ENCODE measurements at places on chromosomes 7 and 10.

DNA sequence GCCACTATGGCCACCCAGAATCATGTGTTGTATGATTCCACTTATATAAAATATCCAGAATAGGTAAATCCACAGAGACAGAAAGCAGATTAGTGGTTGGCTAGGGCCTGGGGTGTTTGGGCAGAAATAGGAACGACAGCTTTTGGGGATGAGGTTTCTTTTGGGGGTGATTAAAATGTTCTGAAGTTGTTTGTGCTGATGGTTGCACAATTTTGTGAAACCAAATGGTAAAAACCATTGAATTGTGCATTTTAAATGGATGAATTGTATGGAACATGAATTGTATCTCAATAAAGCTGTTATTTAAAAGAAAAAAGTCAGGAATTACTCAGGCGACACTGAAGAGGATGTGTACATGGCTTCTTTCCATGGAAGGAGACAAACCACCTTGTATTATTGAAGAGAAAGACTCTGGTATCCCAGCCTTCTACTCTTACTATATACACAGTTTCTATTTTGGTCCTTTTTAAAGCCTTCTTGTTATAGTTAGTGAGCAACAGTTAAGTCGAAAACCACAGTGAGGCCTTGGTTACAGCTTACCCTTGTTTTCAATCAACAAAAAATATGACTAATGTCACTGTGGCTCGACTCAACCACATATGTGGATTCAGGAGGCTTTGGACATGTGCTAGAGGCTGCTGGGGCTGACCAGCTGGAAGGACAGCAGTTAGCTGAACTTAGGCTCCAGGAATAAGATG is 57.1 kb upstream of the KMT2E start:
- DNase-seq, result no peak

- DNase-seq, result no peak
Measured at GRCh38 chr7:148912758-148913541, 28.9 kb upstream of the EZH2 start.

DNA sequence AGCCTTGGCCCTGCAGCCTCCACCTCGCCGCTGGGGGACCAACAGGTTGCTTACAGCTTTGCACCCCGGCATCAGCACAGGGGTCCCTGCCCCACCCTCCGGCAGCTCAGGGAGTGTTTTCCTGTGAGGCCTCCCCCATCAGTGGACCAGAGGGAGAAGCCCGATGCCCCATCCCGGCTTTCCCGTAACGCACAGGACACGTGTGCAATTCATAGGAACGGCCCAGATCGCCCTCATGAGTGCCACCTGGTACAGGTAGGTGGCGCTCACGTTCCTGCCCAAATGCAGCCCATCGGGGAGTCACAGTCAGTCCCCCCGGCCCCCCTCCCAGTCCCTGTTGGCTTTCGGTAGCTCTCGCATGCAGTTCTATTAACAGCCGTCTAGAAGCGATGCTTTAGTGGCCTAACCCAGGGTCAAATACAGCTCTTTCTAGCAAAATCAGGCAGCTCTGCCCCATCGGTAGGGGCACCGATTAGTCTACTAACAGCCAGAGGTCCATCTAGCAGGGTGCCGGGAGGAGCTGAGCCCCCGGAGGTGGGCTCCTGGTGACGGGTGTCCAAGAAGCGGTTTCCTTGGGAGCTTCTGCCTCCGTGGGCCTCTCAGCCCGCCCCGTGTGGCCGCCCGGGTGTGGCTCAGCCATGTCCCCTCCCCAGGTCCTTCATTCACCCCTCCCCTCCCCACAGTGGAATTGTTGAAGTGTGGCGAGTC is 48.4 kb upstream of the GTF2IRD1 start:
- no peak for DNase-seq

DNA sequence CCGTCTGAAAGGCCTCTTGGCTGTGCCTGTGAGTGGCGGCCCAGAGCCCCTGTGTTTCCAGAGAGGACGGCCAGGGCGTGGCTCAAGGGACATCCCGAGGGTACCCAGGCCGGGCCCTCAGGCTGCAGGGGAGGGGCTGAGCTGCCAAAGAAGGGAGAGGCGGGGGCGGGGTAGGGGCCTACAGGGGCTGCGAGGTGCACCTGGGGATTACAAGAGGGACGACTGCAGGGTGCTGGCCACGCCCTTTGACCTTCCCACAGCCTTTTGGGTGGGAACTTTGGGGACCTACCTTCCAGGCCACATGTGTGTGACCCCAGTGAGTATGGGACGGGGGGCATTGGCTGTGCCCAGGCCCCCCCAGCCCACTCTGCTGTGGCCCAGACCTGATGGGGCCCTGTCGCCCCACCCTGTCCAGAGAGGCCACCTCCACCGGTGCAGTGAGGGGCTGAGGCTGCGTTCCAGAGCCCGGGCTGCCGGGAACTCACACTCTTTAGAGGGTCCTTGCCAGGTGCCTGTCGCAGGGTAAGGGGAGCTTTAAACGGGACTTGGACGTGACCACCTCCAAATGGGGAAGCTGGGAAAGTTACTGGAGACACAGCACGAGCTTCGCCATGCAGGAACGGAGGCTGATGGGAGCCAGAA is 19.0 kb upstream of the NKX6-2 start:
- DNase-seq, result no peak

DNA sequence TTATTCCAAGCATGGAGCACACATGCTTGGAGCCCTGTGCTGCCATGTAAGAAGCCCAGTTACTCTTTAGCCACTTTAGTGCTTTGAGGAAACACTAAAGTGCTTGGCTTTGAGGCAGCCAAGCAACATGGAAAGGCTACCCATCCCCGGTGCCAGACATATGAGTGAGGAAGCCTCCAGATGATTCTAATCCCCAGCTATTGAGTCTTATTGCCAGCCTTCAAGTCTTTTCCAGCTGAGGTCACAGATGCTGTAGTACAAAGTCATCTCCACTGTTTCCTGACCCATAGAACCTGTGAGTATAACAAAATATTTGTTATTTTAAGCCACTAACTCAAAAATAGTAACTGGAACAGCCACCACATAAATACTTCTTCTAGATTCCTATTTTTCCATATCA is 91.4 kb upstream of the CYP26C1 start:
- DNase-seq, result no peak

DNA sequence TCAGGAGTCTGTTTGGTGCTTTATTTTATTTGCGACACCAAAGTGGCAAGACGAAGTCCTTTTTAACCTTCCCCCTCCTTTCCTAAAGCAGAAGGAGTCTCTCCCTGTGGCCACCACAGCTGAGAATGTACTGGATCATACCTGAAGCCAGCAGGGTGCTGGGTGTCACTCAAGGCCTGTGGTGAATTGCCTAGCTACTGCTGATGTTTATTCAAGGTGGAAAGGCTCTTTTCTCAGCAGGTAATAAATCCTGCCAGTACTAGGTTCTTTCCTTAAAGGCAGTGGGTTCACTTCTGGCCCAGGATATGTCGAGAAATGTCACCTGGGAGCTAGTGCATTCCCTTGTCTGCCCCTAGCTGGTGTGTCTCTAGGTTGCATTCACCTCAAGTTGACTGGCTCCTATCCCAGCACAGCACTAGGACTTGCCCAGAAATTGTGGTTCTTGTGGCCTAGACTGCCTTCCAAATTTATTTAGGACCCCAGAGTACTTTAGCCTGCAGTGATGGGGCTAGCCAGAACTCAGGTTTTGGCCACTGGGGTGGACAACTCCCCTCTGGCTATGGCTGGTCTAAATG is 60.8 kb upstream of the FAM3C start:
- DNase-seq, result no peak

DNA sequence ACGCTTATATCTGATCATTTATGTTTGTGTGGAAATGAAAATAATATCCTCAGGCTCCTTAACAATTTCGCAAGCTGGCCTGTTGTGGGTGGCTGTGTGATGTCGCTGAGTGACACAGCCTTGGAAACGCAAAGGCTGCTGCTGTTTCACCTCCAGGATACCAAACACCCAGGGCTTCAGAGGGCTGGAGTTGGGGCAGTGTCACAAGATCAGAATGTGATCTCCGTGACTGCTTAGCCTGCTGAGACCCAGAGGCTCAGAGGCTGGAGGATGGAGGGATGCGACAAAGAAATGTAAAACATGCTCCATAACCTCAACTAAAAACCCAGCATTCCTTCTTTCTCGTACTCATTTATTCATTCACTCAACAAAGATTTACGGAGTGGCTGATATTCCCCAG is 37.2 kb upstream of the BMPER start:
- no peak for DNase-seq

DNA sequence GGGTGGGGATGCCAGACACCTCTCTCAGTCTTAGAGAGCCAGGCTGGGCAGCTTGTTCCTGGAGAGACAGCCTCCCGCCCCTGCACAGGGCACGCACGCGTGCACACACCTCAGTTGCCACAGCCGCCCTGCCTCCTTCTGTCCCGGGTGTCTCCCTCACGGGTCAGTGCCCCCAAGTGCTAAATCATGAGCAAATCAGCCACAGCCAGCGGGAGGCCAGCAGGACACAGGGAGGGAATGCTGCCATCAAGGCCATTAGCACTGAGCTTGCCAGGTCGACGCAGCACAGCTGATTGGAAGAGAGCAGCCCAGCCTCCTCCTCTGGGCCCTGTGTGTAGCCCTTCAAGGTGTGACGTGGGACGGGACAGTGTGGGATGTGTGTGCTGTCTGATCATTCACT is 130.4 kb downstream of the CDH23 start:
- no peak for DNase-seq

DNA sequence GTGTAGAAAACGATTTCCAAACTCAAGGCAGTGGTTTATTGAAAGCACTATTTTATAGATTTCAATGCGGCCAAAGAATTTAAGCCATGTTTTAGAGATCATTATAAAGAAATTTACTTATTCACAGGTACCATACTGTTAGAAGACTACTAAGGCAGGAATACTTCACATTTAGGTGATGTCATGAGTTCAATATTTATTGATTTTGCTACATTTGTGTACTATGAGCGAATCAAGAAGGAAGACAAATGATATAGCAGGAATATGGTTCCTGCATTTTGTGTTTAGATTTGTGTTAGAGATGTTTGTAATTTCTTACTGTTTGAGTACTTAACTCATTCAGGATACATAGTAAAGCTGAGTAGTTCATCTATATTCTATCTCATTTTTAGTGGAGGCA is 1.7 kb upstream of the FBXW4 start:
- no peak for DNase-seq

DNA sequence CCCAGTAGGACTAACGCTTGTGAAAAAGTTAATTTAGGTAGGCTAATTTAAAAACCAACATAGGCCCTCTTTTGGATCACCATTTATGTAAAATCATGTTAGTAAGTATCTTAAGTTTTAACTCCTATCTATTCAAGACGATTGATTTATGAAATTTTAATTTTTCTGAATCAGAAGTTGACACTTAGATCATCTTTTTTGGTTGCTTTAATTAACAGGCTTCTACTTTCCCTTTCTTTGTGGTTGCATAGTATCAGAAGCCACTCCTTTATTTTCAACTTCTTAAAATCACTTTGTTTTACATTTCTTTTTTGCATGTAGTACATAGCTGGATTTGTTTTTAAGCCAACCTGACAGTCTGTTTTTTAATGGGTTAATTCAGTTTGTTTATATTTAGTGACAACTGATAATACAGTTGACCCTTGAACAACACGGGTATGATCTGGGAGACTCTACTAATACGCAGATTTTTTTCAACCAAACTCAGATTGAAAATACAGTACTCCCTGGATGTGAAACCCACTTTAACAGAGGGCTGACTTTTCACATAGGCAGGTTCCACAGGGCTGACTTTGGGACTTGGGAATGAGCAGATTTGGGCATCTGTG is 69.7 kb upstream of the SYPL1 start:
- no peak for DNase-seq

All from activated gamma-delta T cell treated with Interleukin-2 at 50 U/mL for 16 hours (primary cell).